ENCODE measurements at places on chromosomes 6 and 20.

GRCh38 chr6:10278746-10279145 is 136.1 kb downstream of the TFAP2A start:
- DNase-seq, result no peak

DNA sequence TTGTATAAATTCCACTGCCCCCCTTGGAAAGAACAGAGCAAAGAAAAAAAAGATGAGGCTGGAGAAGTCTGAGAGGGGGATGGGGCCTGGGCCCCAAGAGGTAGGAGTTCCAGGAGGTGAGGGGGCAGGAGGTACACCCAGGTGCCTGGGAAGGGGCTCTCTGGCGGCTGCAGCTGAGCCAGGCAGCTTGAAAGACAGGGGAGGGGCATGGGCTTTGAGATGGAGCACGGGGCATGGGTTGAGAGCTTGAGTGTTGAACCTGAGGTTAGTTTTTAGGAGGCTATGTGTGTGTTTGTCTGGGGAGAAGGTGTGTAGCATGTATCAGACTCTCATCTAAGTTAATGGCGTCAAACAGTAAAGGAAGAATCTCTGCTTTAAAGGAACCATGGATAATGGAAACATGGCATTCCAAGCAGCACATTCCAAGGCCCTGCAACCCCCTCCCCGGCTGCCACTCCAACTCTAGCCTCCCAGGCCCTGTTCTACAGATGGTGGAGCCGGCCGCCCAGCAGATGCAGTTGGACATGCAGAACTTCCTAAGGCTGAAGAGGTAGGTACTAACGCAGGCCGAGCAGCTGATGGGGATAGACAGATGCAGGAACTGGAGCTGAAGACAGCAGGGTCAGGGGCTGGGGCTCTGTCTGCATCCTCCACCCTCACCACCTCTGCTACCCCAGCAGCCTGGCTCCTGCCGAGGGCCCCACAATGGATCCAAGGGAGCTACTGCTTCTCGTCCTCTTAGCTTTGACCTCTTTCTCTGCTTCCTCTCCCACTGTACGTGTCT is 42.1 kb downstream of the MDFI start:
- no peak for DNase-seq

DNA sequence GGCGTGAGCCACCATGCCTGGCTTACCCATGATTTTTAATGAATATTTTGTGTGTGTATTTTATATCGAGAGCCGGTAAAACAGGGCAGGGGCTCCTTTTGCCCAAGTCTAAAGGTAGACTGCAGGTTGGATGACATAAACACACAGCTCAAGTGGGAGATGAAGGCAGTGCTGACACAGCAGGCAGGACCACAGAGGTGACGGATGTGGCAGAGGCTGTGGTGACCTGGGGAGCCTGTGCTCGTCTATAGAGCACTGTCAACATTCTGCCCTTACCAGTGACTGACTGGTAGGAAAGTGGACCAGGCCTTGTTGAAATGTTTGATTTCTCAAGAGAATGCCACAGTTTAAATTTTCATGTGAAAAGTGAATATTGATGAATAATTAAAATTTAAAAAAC is 137.5 kb downstream of the ZFP64 start:
- no peak for DNase-seq

- peak; percentile 84 for DNase-seq
Observed at GRCh38 chr6:35497571-35498421, 917 bp upstream of the TEAD3 start.

DNA sequence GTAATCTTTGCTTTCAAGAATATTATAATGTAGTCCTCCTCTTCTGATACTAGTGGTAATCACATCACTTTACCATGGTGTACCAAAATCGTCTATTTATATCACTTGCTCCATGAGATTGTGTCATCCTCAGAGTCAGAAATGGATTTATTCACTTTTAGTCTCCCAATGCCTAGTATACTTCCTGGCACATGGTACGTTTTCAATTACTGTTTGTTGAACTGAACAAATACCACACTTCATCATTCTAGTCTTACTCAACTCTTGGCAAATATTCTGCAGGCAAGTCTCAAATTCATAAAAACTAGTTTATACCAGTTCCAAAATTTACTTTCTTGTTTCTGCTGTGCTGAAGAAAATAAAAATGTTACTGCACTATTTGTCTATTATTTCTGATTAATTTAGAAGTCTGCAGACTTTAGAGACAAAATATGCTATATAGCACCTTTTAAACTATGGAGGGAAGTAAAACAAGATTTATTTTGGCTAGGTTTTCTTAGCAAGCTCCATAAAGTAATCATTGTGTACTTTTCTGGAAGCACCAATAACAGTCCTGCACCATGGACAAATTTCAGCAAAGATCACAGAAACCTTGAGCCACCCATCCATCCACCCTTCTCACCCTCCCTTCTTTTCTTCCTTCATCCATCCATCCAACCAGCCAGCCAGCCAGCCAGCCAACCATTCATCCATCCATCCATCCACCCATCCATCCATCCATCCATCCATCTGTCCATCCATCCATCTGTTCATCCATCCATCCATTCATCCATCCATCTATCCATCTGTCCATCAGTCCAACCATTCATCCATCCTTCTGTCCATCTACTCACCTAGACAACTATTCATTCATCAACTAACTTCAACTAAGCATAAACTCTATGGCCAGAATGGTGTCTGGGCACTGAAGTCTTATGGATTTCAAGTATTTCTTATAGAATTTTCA is 102.1 kb upstream of the STMND1 start:
- DNase-seq, result peak; percentile 69
